ENCODE measurements at places on chromosomes 7 and 10. TPM values are rescaled to one million over a fixed set of nuclear protein-coding genes. Genes with fewer than 3 reads are reported as not detected.

GRCh38 chr7:1974290-1975101, 258.2 kb downstream of the MAD1L1 start:
- DNase-seq, result no peak

GRCh38 chr10:106931159-106931852, 233.2 kb downstream of the SORCS1 start:
- no peak for DNase-seq

The PNLIP gene
- total RNA-seq, result not detected

The MRPS17 gene
- 28.3 TPM for total RNA-seq

The ZMIZ2 gene
- total RNA-seq, result 2.0 TPM

The ASAH2 gene
- 0.22 TPM for total RNA-seq
